ENCODE measurements at places on chromosomes 2 and 18.

DNA sequence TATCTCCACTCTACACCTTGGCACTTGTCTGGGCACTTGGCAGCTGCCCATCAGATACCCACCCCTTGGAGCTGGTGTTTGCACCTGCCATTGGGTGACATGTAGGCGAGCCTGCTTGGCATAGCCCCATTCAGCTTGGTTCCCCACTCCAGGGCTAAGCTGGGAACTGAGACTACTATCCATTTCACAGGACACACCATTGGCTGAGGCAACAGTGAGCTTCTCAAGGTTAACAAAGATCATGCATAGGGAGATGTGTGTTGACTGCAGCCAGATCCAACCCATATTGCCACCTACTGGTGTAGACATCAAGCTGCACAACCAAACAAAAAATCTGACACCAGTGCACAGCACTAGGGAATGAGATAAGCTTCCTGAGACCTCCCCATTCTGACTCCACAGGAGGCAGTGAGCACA lies 1389.8 kb upstream of the TMEFF2 start:
- no peak overlapping the region for H3K4me3 ChIP-seq
- H3K4me1 ChIP-seq, result no peaks in the 10 kb centered on the region
- H3K27me3 ChIP-seq, result no peaks in the 10 kb centered on the region
- no peak for DNase-seq

- no peak for DNase-seq
- no peaks in the 10 kb centered on the region for H3K36me3 ChIP-seq
- H3K27ac ChIP-seq, result no peak overlapping the region
- H3K4me3 ChIP-seq, result no peak overlapping the region
- H3K4me1 ChIP-seq, result peaks cover 19% of the 10 kb centered on the region
Measured at GRCh38 chr2:197700960-197701359, 4.2 kb upstream of the MARS2 start.

GRCh38 chr2:101806701-101807100 lies 109.2 kb downstream of the MAP4K4 start:
- no peak overlapping the region for H3K27ac ChIP-seq
- peaks cover 27% of the 10 kb centered on the region for H3K4me1 ChIP-seq
- H3K36me3 ChIP-seq, result peaks cover 30% of the 10 kb centered on the region
- no peaks in the 10 kb centered on the region for H3K27me3 ChIP-seq

DNA sequence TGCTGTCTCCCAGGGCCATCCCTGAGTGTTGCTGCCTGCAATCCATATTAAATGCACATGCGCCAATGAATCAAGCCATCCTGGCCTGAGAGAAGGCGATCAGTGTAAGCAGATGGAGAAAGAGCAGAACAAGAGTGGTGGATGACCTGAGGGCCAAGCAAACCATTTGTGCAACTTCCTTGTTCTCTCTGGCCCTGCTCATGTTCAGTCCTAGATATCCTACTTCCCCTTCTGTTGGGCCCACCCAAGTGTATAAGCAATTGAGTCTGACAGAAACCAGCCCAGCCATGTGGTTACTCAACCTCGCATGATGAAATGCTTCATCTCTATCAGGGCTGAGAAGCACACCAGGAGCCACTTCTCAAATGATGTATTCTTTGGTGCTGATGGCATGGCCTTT lies 383.1 kb upstream of the ID2 start:
- no peak for DNase-seq
- H3K4me1 ChIP-seq, result peaks cover 41% of the 10 kb centered on the region
- no peak overlapping the region for H3K4me3 ChIP-seq
- H3K27me3 ChIP-seq, result peaks cover 22% of the 10 kb centered on the region
- H3K27ac ChIP-seq, result no peak overlapping the region

DNA sequence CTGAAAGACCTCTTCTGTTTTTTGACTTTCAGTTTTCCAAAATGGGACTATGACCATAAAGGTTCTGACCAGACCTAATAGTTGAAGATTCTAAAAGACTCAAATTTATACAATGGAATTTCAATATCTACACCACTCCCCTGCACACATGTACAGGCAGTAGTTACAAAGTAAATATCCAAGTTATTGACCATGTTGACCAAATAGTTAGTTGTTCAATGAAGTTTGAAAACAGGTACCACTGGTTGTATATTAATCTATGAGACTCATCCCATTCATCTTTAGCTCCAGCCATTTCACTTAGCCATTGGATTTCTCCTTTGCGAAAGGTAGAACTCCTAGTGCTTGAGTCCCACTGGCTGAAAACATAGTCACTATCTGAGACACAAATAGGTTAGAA lies 277.4 kb downstream of the SETBP1 start:
- H3K4me3 ChIP-seq, result no peak overlapping the region
- no peaks in the 10 kb centered on the region for H3K36me3 ChIP-seq
- H3K4me1 ChIP-seq, result no peaks in the 10 kb centered on the region
- H3K27me3 ChIP-seq, result no peaks in the 10 kb centered on the region

DNA sequence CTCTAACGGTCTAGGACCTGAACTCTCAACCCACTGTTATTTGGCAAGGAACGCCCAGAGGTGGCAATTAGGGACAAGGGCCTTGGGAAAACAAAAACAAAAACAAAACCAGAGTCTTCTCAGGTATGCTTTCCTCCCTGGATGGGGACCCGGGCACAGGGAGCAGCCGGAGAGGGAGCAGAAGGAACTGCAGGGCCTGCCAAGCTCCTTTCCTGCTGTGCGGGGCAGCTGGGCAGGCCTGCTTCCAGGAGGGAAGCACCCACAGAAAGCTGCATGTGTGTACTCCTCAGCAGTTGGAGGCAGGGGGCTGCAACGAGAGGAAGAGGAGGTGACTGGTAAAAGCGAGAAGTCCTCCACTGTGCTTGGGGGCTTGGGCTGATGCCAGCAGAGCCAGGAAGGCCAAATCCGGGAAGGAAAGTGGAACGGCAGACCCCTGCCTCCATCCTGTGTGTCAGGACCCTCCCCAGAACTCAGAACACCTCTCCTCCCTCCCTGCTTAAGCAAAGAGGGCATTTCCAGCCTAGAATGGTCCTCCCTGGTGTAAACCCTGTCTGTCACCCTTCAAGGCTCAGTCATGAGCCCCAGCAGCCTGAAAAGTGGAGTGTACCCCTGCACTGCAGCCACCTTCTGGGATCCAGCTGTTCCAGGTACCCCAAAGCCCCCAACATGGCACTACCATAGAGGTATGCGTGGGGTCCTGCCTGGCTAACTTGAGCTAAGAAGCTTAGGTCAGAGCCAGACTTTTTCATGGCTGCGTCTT lies 56.3 kb downstream of the DNMT3A start:
- peaks cover 55% of the 10 kb centered on the region for H3K4me1 ChIP-seq
- DNase-seq, result no peak
- peaks cover 47% of the 10 kb centered on the region for H3K36me3 ChIP-seq
- H3K27me3 ChIP-seq, result no peaks in the 10 kb centered on the region
- H3K27ac ChIP-seq, result peak overlapping the region; percentile 99
- H3K4me3 ChIP-seq, result peak overlapping the region; percentile 53

DNA sequence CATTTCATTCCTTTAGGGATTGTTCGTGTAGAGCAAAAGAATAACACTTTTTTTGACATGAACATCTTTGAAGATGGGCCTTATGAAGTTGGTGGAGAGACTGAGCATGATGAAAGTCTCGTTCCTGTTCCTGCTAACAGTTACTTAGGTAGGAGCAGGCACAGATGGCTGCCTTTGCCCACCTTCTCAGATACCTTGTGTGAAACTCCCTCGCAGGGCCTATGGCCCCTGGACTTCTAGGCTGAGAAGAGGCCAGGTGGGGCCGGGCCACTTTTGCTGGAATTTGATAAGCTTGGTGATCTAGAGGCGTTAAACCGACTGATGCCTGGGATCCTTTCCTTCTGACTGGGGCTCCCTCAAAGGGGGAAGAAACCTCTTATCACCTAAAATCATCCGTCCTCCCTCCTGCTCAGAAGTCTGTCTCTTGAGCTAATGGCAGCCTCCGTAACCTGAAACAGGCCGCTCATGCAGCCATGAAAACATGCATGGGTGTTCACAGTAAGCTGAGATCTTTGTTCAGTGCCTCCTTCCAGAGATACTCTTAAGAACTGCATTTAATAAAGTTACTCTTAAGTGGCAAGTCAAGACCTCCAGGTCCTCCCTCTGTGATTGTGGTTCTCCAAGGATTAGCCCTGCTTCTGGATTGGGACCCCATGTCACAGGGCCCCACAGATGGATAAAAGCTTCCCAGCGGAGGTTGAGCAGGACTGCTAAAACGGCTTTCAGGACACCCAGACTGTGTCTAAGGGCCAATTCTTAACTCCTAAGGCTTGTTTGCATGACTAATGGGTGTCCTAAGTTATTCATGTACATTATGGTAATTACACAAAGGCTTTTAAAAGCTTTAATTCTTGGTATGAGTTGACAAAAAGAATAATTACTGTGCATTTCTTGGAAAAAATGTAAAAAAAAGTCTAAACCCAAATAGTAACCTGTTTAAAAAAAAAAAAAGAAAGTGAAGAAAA lies 43.9 kb downstream of the ITGA6 start:
- no peak overlapping the region for H3K4me3 ChIP-seq
- no peak overlapping the region for H3K27ac ChIP-seq
- peaks cover 28% of the 10 kb centered on the region for H3K4me1 ChIP-seq
- peaks cover 62% of the 10 kb centered on the region for H3K36me3 ChIP-seq

GRCh38 chr2:150370561-150370960 lies 116.9 kb downstream of the RND3 start:
- H3K36me3 ChIP-seq, result no peaks in the 10 kb centered on the region
- DNase-seq, result no peak
- H3K27me3 ChIP-seq, result no peaks in the 10 kb centered on the region
- no peak overlapping the region for H3K4me3 ChIP-seq

- H3K36me3 ChIP-seq, result no peaks in the 10 kb centered on the region
- no peaks in the 10 kb centered on the region for H3K27me3 ChIP-seq
- no peak for DNase-seq
- H3K4me3 ChIP-seq, result no peak overlapping the region
- H3K27ac ChIP-seq, result no peak overlapping the region
- peaks cover 26% of the 10 kb centered on the region for H3K4me1 ChIP-seq
Measured at GRCh38 chr2:62800618-62801017, 95.1 kb downstream of the EHBP1 start.

DNA sequence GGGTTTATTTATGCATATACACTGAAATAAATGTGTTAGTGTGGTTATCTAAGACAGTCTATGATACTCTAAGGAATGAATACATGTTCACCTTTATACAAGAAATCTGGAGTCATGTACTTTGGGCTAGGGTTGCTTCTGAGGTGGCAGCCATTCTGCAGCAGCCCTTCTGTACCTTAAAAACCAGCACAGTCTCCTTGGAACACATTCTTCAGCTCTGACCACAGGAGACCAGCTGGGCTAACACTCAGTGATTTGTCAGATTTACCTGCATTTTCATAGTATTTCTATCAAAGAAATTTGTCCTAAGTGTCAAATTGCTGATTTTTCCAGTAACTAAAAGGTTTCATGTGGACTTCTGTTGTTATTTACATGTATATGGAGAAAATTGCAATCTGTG lies 167.7 kb downstream of the CAMKMT start:
- H3K27ac ChIP-seq, result no peak overlapping the region
- H3K36me3 ChIP-seq, result peaks cover 6% of the 10 kb centered on the region
- no peaks in the 10 kb centered on the region for H3K4me1 ChIP-seq

DNA sequence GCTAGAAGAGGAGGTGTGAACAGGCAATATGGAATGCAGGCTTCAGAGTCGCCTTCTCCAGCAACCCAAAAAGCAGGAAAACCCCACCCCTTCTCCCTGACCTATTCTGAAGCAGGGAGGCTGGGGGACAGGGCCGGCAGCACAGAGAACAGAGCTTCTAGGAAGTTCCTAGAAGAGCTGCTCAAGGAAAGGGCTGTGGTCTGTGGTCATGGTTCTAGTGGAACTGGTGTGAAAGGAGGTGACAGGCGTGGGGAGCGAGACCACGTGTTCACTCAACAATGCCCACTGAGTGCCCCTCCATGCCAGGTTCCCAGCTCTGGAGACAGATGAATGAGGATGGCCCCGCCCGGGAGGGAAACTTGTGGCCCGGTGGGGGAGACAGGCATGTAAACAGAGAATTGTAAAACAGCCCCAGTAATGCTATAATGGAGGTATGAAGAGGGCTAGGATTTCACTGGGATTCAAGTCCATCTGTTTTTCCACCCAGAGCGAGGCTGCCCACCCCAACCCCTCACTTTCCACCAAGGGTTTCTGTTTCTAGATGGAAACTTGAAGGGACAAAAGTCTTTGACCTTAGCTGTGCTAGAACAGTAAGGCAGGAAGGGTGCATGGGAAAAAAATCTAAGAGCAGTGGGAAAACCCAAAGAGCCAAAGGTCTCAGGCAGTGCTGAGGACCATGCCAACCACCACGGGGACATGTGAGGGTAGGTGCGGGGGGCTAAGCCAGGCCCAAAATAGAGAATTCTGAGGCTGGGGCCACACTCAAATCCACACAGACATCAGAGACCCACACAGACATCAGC lies 71.8 kb downstream of the TNS1 start:
- H3K27ac ChIP-seq, result no peak overlapping the region
- peak; percentile 32 for DNase-seq
- H3K4me3 ChIP-seq, result no peak overlapping the region
- peaks cover 22% of the 10 kb centered on the region for H3K4me1 ChIP-seq
- peaks cover 64% of the 10 kb centered on the region for H3K27me3 ChIP-seq

GRCh38 chr2:170598067-170598395 lies 117.1 kb upstream of the SP5 start:
- peaks cover 7% of the 10 kb centered on the region for H3K27me3 ChIP-seq
- H3K4me1 ChIP-seq, result no peaks in the 10 kb centered on the region
- no peak for DNase-seq
- H3K36me3 ChIP-seq, result no peaks in the 10 kb centered on the region
- H3K4me3 ChIP-seq, result no peak overlapping the region

GRCh38 chr2:110766291-110766690 lies 33.9 kb downstream of the ACOXL start:
- DNase-seq, result no peak
- peaks cover 31% of the 10 kb centered on the region for H3K27me3 ChIP-seq
- no peaks in the 10 kb centered on the region for H3K36me3 ChIP-seq
- no peak overlapping the region for H3K27ac ChIP-seq

DNA sequence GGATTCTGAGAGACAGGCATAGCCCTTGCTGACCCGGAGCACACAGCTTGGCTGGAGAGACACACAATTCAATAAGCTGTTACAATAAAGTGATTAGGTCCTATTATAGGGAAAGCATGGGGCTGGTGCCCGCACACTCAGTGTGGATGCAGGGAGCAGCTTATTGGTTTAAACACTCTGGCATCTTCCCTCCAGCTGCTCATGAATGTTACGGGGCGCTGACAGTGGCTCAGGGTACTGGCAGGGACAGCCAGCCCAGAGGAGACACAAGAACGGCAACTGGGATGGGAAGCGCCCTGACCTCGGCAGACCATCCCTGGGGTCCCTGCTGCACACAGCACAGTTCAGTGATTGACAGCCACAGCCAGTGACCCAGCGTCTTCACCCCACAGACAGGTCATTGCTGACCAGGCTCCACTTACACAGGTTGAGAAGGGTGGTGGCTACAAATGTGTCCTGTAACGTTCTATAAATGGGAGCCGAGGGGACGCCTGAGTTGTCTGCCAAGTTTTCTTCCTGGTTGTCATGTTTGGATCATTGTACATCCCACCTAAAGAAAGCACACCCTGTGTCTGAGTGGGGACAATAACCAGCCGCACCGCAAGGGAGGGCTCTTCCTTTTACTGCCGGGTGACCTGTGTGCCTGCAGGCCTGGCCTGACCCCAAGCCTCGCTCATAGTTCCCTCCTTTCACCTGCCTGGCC lies 60.3 kb downstream of the SH3BP4 start:
- peaks cover 5% of the 10 kb centered on the region for H3K27me3 ChIP-seq
- no peaks in the 10 kb centered on the region for H3K4me1 ChIP-seq
- DNase-seq, result no peak
- H3K4me3 ChIP-seq, result no peak overlapping the region
- no peaks in the 10 kb centered on the region for H3K36me3 ChIP-seq
- H3K27ac ChIP-seq, result no peak overlapping the region

Measured in activated naive CD4-positive, alpha-beta T cell treated with anti-CD3 and anti-CD28 coated beads, Interleukin-2, amount 10 ng/mL, durations not matched to agents 7 days and 5 days (primary cell).